Fibroblast of skin of left biceps (primary cell): ENCODE measurements at places on chromosomes 13 and 19.

- DNase-seq = no peak
Measured at GRCh38 chr13:22703601-22704209, 477.1 kb upstream of the SGCG start.

GRCh38 chr13:20727856-20728255 lies 24.4 kb downstream of the IL17D start:
- no peak for DNase-seq

DNA sequence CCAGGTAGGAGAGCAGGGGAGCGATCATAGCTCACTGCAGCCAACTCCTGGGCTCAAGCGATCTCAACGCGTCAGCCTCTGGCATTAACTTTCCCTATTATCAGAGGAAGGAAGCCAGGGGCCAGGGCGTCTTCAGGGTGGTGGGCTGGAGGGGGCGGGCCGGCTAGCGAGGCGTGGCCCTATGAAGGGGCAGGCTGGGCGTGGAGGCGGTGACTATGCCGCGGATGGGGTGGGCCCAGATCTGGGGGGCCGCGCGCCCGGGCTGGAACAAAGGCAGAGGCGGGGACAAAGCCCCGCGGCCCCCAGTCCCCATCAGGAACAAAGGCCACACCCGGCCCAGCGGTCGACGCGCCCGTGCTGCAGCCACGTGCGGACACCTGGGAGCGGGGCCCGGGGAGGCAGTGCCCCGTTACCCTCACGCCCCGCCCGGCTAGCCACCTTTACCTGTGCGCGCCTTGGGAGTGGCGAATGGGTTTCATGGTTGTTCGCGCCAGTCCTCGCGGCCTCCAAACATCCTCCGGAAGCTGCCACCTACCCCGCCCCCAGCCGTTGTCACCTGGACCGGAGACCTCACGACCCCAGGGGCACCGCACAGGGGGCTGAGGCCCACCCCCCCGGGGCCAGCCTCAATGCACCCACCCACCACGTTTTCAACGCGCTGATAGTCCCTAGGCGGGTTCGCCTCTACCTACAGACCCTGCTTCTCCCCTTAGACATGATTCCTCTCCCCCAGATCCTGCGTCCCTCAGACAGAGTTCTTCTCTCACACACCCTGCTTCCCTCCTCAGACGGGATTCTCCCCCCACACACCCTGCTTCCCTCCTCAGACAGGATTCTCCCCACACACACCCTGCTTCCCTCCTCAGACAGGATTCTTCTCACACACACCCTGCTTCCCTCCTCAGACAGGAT lies 5.4 kb upstream of the TRIM28 start:
- DNase-seq = no peak

DNA sequence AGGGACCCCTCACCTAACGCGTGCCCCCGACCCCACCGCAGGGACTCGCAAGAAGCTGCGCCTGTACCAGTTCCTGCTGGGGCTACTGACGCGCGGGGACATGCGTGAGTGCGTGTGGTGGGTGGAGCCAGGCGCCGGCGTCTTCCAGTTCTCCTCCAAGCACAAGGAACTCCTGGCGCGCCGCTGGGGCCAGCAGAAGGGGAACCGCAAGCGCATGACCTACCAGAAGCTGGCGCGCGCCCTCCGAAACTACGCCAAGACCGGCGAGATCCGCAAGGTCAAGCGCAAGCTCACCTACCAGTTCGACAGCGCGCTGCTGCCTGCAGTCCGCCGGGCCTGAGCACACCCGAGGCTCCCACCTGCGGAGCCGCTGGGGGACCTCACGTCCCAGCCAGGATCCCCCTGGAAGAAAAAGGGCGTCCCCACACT lies 4.7 kb upstream of the MYBPC2 start:
- no peak for DNase-seq

DNA sequence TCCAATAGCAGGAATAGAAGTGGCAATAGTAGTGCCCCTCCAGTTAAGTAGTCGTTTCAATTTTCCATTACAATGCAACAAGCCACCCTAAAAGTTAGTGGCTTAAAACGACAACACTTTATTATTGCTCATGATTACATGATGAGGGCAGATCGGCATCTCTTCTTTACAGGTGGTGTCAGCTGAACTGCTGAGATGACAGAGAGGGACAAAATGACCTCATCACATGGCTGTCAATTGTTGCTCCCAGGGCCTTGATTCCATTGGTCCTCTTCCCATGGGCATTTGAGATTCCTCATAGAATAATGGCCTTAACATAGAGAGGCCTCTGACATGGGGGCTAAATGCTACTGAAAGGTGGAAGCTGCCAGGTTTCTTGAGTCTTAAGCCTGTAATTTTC lies 679.8 kb upstream of the KLHL1 start:
- DNase-seq = no peak

DNA sequence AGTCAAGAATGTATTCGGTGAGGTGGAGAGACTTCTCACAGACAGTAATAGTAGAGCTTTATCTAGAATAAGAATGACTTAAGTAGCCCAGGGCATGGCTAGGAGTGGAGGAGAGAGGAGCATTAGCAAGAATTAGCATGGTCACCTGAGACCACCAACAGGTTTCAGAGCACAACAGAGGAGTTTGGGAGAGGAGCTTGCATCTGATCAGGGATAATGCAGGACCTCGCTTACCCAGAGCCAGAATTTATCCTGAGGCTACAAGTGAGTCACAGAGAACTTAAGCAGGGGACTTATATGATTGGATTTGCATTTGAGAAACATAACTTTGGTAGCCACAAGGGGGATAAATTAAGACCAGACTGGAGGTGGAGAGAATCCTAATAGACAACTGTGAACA lies 102.1 kb upstream of the FNDC3A start:
- no peak for DNase-seq
